Occipital lobe (tissue), 3 donors: ENCODE measurements at places on chromosomes 6 and 20. TPM values are rescaled to one million over a fixed set of nuclear protein-coding genes. Genes with fewer than 3 reads are reported as not detected.

MEA1 gene
- 27.8 TPM for total RNA-seq

BEND6 gene
- 27.1 TPM for total RNA-seq

PRR18 gene
- 0.47 TPM for total RNA-seq

GTPBP2 gene
- total RNA-seq: 33.5 TPM

SRSF12 gene
- 34.9 TPM for total RNA-seq

LRP11 gene
- total RNA-seq: 35.2 TPM

B3GAT2 gene
- total RNA-seq: 18.6 TPM

KHDC1L gene
- 0.78 TPM for total RNA-seq

IMPG1 gene
- total RNA-seq: not detected

ATXN1 gene
- 102 TPM for total RNA-seq

DEFB124 gene
- total RNA-seq: not detected

DEFB132 gene
- total RNA-seq: not detected

E2F1 gene
- total RNA-seq: 2.2 TPM

SYCP2 gene
- total RNA-seq: 4.1 TPM

HCRTR2 gene
- total RNA-seq: 14.3 TPM

KCNK5 gene
- total RNA-seq: 0.16 TPM

ERMARD gene
- total RNA-seq: 25.3 TPM

COL19A1 gene
- total RNA-seq: 5.9 TPM

PRDM13 gene
- total RNA-seq: not detected

MANEA gene
- 16.1 TPM for total RNA-seq

ACSS1 gene
- total RNA-seq: 3.7 TPM

NDUFAF5 gene
- total RNA-seq: 30.4 TPM

WFDC13 gene
- total RNA-seq: not detected

TAAR1 gene
- total RNA-seq: not detected

MEP1A gene
- total RNA-seq: not detected

FILIP1 gene
- 4.5 TPM for total RNA-seq

PPT2 gene
- 15.1 TPM for total RNA-seq

MTFR2 gene
- total RNA-seq: 0.94 TPM

FAM83C gene
- total RNA-seq: not detected

RSPO3 gene
- total RNA-seq: 44.1 TPM

ANKRD6 gene
- total RNA-seq: 33.8 TPM

WFDC10B gene
- not detected for total RNA-seq

SLC23A2 gene
- 52.9 TPM for total RNA-seq

FLRT3 gene
- total RNA-seq: 27.5 TPM

BPIFB2 gene
- 0.31 TPM for total RNA-seq

SSTR4 gene
- not detected for total RNA-seq

ENPP5 gene
- total RNA-seq: 4.7 TPM

TMEM200A gene
- 34.0 TPM for total RNA-seq

FAM83D gene
- total RNA-seq: 1.7 TPM

ZNF292 gene
- total RNA-seq: 177 TPM

CHRNA4 gene
- 7.8 TPM for total RNA-seq
